Left ventricle myocardium inferior (tissue), 1 donor: ENCODE measurements at places on chromosomes 2 and 18. TPM values are rescaled to one million over a fixed set of nuclear protein-coding genes. Genes with fewer than 3 reads are reported as not detected.
A peak's percentile ranks its signal among the peaks of the same experiment; 100 is the strongest.

EVA1A gene
- 0.41 TPM for total RNA-seq

- H3K27me3 ChIP-seq = no peaks in the 10 kb centered on the region
- no peak overlapping the region for H3K27ac ChIP-seq
- H3K4me1 ChIP-seq = no peaks in the 10 kb centered on the region
- no peak for DNase-seq
Measured at GRCh38 chr2:179513181-179513580, 248.5 kb upstream of the SESTD1 start.

DNA sequence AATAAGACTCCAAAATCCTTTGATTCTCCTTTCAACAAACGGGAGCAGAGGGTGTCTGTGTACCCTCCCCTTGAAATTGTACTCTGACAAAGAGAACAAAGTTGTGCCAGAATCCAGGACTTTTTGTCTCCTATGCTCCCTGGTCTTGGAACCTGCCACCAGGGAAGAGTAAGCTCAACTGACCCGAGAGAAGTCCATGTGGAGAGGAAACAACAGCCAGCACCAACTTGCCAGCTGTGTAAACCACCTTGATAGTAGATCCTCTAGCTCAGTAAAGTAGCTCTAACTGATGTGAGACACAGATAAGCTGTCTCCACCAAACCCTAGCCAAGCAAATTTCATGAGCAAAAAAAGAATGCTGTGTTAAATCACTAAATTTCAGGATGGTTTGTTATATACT is 46.9 kb downstream of the LNPK start:
- no peaks in the 10 kb centered on the region for H3K4me1 ChIP-seq
- H3K27ac ChIP-seq = no peak overlapping the region
- H3K27me3 ChIP-seq = no peaks in the 10 kb centered on the region
- no peak for DNase-seq
- H3K36me3 ChIP-seq = peaks cover 26% of the 10 kb centered on the region

- H3K4me3 ChIP-seq = no peak overlapping the region
- H3K4me1 ChIP-seq = no peaks in the 10 kb centered on the region
- H3K36me3 ChIP-seq = no peaks in the 10 kb centered on the region
- H3K27ac ChIP-seq = no peak overlapping the region
- DNase-seq = no peak
Measured at GRCh38 chr2:7881063-7881462, 800.8 kb upstream of the ID2 start.

MTCL1 gene
- total RNA-seq = 9.1 TPM

GRCh38 chr2:144759746-144760145 is 239.8 kb upstream of the ZEB2 start:
- H3K27ac ChIP-seq = no peak overlapping the region
- no peak overlapping the region for H3K4me3 ChIP-seq
- no peaks in the 10 kb centered on the region for H3K27me3 ChIP-seq
- H3K36me3 ChIP-seq = no peaks in the 10 kb centered on the region
- no peaks in the 10 kb centered on the region for H3K4me1 ChIP-seq

DNA sequence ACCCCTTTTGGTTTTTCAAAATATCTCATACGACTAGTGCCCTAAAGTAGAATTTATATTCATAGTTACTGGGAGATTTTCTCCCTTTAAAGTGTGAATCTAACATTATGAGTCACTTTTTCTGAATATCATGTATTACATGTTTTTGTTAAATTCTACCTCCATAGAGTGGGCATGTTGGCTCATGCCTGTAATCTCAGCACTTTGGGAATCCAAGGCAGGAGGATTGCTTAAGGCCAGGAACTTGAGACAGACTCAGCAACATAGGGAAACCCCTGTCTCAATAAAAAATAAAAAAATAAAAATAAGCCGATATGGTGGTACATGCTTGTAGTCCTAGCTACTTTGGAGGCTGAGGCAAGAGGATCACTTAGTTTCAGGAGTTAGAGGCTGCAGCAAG is 45.3 kb upstream of the UNC80 start:
- no peak overlapping the region for H3K4me3 ChIP-seq
- H3K4me1 ChIP-seq = no peaks in the 10 kb centered on the region
- no peaks in the 10 kb centered on the region for H3K27me3 ChIP-seq
- H3K27ac ChIP-seq = no peak overlapping the region
- H3K36me3 ChIP-seq = no peaks in the 10 kb centered on the region

KCNG2 gene
- not detected for total RNA-seq

DNA sequence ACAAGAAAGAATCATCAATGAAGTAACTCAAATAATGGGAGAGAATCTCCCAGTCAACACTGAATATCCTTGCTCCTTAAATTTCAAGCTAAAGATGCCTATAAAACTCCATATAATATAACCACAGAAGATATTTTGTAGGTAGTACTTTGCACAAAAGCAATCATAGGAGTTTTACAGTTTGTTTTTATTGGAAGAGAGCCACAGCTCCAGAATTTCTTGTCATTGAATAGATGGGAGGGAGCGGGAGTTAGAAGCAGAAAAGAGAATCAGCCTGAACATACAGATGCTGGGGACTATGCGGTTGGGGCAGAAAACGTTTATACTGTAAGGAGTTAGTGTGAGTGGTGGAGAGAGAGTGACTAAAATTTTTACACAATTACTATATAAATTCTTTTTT is 18.3 kb upstream of the SMAD4 start:
- H3K36me3 ChIP-seq = no peaks in the 10 kb centered on the region
- no peak overlapping the region for H3K4me3 ChIP-seq
- no peaks in the 10 kb centered on the region for H3K27me3 ChIP-seq
- H3K4me1 ChIP-seq = peaks cover 34% of the 10 kb centered on the region

DNA sequence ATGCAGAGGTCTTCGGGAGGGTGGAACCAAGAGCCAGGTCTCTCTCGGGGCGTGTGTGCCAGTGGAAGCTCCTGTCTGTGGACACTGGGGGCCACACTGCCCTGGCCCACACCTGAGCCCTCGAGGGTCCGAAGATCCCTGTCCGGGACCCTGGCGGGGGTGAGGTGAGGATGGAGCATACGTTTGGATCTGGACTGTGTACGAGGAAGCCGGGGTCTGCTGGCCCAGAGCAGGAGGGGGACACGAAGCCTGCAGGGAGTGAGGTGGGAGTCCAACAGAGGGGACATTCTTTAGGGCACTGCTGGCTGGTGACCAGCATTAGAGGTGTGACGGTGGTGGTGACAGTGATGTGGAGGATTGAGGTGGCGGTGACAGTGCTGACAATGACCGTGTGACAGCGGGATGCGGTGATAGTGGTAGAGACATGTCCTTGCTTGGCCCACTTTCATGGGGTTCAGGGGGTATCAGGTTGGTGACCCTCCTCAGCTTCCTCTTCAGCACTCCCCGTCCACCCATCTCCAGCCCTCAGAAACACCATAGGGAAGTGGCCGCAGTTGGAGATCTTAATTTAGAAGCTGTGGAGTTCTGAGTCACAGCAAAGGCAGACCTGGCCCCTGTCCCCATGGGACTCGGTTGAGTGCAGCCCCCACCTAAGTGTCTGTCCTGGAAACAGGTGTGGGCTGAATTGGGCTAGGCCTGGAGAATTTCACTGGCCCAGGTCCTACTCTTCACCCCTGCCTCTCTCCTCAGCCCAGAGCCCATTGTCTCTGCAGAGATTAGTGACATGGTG is 252.0 kb downstream of the DYSF start:
- peaks cover 69% of the 10 kb centered on the region for H3K4me1 ChIP-seq
- H3K36me3 ChIP-seq = no peaks in the 10 kb centered on the region
- H3K4me3 ChIP-seq = no peak overlapping the region
- no peak overlapping the region for H3K27ac ChIP-seq
- H3K27me3 ChIP-seq = no peaks in the 10 kb centered on the region

DNA sequence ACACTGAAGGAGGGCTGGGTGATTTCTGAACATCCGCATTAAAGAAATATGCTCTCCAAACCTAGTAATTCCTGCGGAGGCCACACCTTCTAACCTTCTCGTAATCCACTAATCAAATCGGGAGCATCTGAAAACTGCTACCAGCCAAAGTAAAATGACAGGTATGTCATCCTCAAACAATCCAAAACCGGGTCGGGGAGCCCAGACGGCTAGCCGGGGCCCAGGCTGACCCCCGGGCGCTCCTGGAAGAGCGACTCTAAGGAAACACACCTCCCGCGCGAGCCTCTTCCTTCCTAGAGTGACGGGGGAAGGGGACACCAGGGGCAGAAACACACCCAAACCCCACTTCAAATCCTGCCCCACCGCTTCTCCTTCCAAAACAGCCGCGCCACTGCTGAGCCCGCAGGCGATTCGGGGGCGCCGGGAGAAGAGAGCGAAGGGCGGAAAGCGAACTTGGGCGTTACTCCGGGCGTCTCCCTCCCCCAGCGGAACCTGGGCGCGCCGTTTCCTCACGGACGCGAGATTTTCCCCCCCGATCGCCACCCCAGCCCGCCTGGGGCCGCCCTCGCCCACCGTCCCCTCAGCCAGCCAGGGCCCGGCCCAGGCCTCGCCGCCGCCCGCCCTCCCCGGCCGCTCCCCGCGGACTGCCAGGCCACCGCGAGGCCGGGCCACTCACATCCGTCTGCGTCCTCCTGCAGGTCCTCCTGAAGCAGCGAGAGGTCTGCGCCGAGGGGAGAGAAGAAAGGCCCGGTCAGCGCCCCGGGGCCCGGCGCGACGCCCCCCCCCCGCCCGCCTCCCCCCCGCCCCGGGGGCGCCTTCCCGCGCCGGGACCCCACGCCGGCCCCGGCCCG is 584 bp downstream of the PPP4R1 start:
- H3K27ac ChIP-seq = peak overlapping the region; percentile 99
- H3K4me1 ChIP-seq = peaks cover 63% of the 10 kb centered on the region
- H3K27me3 ChIP-seq = no peaks in the 10 kb centered on the region
- DNase-seq = peak; percentile 69
- peaks cover 13% of the 10 kb centered on the region for H3K36me3 ChIP-seq

DNA sequence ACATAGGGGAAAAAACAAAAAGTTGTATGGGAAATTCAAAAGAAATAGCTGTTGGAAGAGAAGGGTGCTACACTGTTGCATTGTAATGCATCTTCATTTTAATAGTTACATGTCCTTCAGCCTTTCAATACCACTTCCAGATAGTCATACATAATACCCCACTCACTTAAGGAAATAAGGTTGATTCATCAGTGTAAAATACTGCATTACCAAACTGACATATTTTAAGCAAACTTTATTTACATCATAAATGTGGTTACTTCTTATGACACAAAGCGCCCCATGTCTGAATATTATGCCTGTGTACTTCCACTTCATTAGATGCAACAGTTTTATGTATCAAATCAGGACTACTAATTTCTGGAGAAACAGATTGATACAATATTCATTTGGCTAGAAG is 4.5 kb downstream of the RBMS1 start:
- DNase-seq = no peak
- no peak overlapping the region for H3K4me3 ChIP-seq
- peaks cover 83% of the 10 kb centered on the region for H3K4me1 ChIP-seq
- H3K27ac ChIP-seq = peak overlapping the region; percentile 13

POTEJ gene
- not detected for total RNA-seq

DNA sequence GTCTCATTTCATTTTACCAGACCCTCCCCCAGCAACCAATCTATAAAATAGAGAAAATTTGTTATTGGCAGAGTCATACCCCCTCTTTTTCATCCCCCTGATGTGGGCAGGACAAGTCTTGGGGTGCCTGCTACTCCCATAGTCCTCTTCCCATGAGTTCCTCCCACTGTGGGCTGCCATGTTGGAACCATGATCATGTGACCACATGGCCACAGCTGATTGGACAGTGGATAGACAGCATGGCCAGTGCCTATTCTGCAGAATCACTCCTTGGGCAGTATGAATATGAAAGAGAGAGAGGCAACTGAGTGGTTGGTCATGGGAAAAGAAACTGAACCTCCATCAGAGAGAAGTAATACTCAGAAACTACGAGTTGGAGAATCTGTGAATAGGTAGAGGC is 84.9 kb downstream of the PDCL3 start:
- peaks cover 6% of the 10 kb centered on the region for H3K27me3 ChIP-seq
- H3K4me3 ChIP-seq = no peak overlapping the region
- no peak for DNase-seq
- no peaks in the 10 kb centered on the region for H3K4me1 ChIP-seq

- H3K27me3 ChIP-seq = no peaks in the 10 kb centered on the region
- no peaks in the 10 kb centered on the region for H3K36me3 ChIP-seq
- no peak overlapping the region for H3K27ac ChIP-seq
- peaks cover 22% of the 10 kb centered on the region for H3K4me1 ChIP-seq
Measured at GRCh38 chr18:35634323-35634722, 52.8 kb downstream of the GALNT1 start.

- no peak for DNase-seq
- H3K4me1 ChIP-seq = no peaks in the 10 kb centered on the region
- H3K27ac ChIP-seq = no peak overlapping the region
- H3K4me3 ChIP-seq = no peak overlapping the region
- H3K36me3 ChIP-seq = no peaks in the 10 kb centered on the region
- H3K27me3 ChIP-seq = peaks cover 3% of the 10 kb centered on the region
Measured at GRCh38 chr2:21131861-21132260, 8.1 kb downstream of the TDRD15 start.

DNA sequence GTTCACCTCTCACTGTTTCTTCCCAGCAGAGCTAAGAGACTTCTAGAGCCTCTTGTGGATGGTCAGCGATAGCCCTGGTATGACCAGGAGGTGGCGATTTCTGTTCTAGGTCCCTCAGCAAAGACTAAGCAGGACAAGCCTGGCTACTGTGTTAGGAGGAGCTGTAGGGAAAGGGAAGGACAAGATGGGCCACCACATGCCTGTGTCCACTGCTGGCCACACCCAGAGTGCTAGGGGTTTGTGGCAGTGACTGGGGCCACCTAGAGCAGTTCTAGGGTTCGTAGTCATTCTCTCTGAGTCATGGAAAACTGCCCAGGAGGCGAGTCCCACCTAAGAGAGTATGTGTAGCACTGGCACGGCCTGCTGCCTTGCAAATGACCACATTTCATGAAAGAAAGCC is 179.4 kb downstream of the ALPK2 start:
- H3K27me3 ChIP-seq = no peaks in the 10 kb centered on the region
- no peak overlapping the region for H3K27ac ChIP-seq
- H3K36me3 ChIP-seq = no peaks in the 10 kb centered on the region
- H3K4me1 ChIP-seq = peaks cover 8% of the 10 kb centered on the region
